ENCODE measurements at places on chromosomes 16 and 17. TPM values are rescaled to one million over a fixed set of nuclear protein-coding genes. Genes with fewer than 3 reads are reported as not detected.

GRCh38 chr17:31147507-31148202 is 52.9 kb downstream of the NF1 start:
- DNase-seq: no peak

The HIC1 gene
- polyA plus RNA-seq: 34.7 TPM

The CA5A gene
- 0.17 TPM for polyA plus RNA-seq

The KRTAP4-3 gene
- not detected for polyA plus RNA-seq

DNA sequence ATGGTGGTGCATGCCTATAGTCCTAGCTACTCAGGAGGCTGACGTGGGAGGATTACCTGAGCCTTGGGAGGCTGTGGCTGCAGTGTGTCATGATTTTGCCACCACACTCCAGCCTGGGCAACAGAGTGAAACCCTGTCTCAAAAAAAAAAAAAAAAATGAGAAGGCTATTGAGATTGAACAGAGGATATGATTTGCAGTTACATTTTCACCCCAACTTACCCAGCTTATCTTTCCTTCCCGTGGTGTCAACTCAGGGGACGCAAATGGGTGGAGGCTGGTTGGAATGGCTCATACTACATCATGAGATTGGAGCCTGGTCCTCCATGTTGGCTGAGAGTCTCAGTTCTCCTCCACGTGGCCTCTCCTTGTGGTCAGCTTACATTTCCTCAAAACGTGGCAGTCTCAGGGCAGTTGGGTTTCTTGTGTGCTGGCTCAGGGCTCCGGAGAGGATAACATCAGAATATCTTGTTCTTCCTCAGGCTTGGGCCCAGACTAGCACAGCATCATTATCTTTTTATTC is 17.2 kb upstream of the NSMCE1 start:
- DNase-seq: no peak

The KRTAP1-1 gene
- polyA plus RNA-seq: not detected

- no peak for DNase-seq
Observed at GRCh38 chr16:87384162-87384874, 742 bp upstream of the FBXO31 start.

DNA sequence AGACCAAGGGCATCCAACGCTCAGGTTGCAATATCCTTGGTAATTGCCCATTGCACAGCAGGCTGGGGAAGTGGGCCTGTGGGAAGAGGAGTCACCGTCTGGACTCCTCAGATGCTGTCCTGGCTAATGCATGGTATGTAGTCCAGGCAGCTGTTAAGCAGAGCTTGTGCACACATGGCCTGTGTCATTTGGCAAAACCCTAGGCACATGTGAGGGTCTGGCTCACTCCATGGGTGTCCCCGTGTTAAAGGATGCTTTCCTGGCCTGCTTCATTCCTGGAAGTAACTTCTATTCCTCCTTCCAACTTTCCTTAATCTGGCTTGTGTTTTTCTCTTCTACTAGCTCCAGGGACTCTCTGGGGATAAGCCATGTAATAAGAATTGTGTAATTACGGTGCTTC is 378.0 kb upstream of the CA10 start:
- peak; percentile 87 for DNase-seq

The SLC38A8 gene
- polyA plus RNA-seq: not detected

The NUP93 gene
- polyA plus RNA-seq: 52.1 TPM

DNA sequence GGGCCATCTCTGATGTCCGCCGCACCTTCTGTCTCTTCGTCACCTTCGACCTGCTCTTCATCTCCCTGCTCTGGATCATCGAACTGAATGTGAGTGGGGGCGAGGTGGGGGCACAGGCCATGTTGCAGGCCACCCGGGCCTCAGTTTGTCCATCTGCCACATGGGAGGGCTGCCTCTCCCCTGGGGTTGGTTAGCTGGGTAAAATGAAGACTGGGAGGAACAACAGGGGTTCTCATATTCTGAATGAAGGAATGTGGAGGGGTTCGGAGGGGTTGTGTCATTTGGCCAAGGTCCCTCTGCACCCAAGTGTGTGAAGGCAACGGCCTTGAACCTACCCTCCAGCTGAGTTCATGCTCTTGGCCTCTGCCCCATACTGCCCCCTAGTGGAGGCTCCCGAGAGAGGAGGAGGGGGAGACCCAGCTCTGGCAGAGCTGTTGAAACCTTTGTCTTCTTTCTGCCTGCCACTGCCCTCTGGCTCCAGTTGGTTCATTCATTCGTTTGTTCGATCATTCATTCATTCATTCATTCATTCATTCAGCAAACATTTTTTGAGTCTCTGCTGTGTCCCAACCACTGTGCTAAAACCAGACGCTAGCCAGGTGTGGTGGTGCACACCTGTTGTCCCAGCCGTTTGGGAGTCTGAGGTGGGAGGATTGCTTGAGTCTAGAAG is 11.4 kb upstream of the TCAP start:
- no peak for DNase-seq

The DOC2A gene
- polyA plus RNA-seq: 0.48 TPM

DNA sequence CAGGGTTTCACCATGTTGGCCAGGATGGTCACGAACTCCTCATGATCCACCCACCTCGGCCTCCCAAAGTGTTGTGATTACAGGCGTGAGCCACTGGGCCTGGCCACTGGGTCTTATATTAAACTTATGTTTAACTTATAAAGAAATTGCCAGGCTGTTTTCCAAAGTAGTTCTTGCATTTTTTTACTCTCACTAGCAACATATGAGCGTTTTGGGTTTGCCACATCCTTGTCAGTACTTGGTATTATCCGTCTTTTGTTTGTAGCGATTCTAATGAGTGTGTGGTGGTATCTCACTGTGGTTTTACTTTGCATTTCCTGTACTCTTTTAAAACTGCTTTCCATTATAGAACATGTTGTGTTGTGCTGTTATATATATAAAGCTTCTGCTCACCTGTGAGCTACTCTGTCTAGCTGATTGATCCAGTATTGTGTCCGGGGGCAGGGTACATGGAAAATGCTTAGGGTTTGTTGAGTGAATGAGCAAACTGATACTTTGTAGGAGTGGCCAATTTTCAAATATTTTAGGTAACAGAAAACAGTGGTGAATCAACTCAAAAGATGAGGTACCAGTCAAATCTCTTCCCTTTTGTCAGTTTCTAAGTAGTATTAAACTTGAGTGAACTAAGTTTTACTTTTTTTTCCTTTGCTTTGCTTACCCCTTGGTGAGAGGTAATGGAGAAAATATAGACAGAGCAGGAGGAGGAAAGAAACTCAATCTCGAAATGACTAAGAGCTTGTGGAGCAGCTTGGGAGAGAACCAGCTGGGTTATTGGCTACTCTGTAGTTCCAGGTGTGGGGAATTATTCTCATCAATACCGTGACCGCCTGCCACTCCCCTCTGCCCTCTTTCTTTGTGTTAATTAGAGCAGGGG is 75.8 kb downstream of the PITPNC1 start:
- no peak for DNase-seq

- DNase-seq: no peak
Observed at GRCh38 chr17:3998436-3998835, 34.2 kb upstream of the ATP2A3 start.

Measured in muscle of back (tissue), 13 donors.